Activated T-cell treated with anti-CD3 and anti-CD28 coated beads, Interleukin-2, amount 50 U/mL, for 72 hours (primary cell): ENCODE measurements at places on chromosomes 7 and 10. TPM values are rescaled to one million over a fixed set of nuclear protein-coding genes. Genes with fewer than 3 reads are reported as not detected.

GRCh38 chr7:102836191-102836919 is 76.4 kb upstream of the LRRC17 start:
- H3K4me3 ChIP-seq = no peak overlapping the region
- no peaks in the 10 kb centered on the region for H3K36me3 ChIP-seq
- H3K27me3 ChIP-seq = peaks cover 6% of the 10 kb centered on the region

DNA sequence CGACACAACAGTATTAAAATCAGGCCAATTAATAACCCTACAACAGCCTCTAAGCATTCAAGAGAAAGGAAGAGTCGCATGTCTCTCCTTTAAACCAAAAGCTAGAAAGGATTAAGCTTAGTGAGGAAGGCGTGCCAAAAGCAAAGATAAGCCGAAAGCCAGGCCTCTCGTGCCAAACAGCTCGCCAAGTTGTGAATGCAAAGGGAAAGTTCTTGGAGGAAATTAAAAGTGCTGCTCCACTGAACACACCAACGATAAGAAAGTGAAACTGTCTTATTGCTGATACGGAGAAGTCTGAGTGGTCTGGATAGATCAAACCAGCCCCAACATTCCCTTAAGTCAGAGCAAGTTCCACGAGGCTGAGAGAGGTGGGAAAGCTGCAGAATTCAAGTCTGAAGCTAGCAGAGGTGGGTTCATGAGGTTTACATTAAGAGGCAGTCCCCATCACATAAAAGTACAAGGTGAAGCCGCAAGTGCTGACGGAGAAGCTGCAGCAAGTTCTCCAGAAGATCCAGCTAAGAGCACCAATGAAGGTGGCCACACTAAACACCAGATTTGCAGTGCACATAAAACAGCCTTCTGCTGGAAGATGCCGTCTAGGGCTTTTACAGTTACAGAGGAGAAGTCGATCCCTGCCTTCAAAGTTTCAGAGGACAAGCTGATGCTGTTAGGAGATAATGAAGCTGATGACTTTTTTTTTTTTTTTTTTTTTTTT is 194.8 kb downstream of the MAD1L1 start:
- H3K4me1 ChIP-seq = peaks cover 54% of the 10 kb centered on the region
- H3K4me3 ChIP-seq = peak overlapping the region; percentile 78
- no peaks in the 10 kb centered on the region for H3K36me3 ChIP-seq
- peak; percentile 19 for DNase-seq
- no peaks in the 10 kb centered on the region for H3K27me3 ChIP-seq
- peak overlapping the region; percentile 1 for H3K27ac ChIP-seq

DNA sequence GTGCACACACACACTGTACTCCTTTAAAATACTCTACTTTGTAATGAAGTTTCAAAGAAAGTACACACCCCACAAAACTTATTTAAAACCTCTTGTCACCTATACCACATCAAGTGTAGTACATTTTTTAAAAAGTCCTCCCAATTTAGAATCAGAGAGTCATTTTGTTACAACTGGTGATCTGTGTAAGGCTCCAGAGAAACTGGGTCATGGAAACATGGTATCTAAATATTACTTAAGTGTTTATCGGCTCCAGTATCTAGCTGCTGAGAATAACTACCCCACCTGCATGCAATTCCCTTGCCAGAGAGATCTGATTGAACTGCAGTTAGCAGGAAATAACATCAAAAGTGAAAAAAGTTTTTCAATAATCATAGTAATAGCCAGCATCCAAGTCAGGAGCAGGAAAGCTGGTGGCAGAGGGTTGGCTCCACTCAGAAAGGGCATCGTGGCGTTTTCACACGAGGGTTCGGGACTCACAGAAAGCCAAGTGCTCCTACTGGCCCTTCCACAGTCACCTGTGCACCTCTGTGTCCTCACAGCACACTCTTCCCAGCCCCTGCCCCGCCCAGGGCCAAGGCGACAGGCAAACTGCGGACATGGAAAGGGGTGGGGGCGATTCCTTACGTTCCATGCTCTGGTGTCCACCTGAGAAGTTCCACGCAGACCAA is 6.5 kb downstream of the RGS10 start:
- H3K4me3 ChIP-seq = peak overlapping the region; percentile 84
- H3K27me3 ChIP-seq = no peaks in the 10 kb centered on the region
- H3K27ac ChIP-seq = peak overlapping the region; percentile 85
- no peak for DNase-seq
- H3K36me3 ChIP-seq = no peaks in the 10 kb centered on the region

TAS2R4 gene
- total RNA-seq = 1.4 TPM

DNA sequence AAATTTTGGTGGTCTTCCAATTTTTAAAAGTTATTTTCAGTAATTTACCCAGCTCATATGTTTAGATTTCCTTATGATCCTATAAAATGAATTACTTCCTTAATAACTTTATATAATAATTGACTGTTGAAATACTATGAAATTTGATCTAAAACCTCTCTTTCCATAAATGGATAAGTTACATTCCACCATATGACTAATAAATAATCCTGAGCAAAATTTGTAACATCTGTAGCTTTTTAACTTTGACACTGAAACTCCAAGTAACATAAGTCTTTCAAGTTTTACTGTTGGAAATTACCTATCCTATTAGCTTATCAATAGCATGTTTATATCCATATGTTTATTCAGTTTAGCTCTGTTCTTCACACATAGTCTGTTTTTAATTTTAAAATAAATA is 85.3 kb downstream of the HECTD2 start:
- H3K4me3 ChIP-seq = no peak overlapping the region
- DNase-seq = no peak
- no peaks in the 10 kb centered on the region for H3K4me1 ChIP-seq
- H3K27ac ChIP-seq = no peak overlapping the region
- H3K27me3 ChIP-seq = no peaks in the 10 kb centered on the region
